ENCODE measurements at places on chromosomes 16 and 17.
A peak's percentile ranks its signal among the peaks of the same experiment; 100 is the strongest.

DNA sequence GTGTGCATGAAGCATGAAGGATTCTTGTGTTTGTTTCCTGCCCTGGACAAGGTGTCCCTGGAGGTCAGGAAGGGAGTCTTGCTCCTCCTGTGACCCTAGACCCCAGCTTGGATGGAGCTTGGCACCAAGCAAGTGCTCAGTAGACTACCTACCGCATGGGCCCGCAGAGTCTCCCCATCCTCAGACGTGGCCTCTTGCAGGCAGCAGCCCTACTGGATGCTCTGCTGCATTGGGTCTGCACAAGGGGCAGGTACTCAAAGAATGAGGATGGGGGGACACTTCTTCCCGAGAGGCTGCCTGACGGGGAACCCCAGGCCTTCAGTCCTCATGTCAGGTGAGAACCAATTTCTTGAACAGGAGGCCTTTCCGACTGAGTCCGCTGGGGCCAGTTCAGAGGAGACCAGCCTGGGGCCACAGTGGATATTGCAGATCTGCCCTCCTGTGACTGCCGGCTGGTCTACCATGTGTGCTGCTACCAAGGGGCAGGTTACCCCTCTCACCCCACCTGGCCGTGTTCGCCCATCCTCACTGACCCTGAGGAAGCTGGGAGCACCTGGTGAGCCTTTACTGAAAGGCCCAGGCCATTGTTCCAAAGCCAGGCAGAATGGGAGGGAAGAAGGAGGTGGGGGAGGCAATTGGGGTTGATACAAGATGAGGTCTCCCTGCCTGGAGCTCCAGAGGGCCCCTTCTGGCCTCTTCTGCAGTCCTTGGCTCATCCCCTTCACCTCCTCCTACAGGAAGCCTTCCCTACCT, 206.3 kb downstream of the RAB11FIP4 start:
- no peak for DNase-seq

DNA sequence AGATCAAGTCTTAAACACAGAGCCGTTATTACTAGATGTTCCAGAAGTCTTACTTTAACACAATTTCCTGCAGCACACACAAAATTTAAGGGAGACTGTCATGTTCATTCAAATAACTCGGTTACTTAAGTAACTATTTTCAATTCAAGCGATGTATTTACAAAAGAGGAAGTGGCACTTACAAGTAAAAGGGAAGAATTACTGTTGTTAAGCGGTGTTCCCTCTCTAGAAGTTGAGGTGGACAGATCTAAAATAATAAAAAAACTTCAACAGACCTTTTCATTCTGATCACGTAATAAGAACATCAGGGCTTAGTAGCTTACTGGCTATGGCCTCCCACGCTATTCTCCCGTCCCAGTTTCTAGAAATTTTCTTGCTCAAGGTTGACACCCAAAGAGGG, 26.2 kb upstream of the TXNDC11 start:
- DNase-seq = no peak

DNA sequence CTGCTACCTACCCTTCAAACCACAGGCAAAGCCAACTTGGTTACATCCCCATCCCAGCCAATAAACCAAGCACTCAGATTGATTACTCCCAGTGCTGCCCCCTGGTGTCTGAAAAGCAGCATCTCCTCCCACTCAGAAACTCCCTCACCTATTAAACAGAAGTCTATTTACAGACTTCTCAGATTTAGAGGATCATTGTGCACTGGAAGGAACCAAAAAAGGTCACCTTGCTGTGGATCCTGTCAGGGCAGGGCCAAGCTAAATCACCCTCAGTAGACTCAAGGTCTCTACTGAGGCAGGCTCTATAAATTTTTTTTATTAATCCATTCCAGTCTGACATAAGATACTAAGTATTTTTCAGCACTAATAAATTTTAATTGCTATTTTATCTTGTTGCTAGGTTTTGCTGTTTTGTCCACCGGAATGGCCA, 17.6 kb downstream of the HIGD1B start:
- peak; percentile 73 for DNase-seq

GRCh38 chr16:66588981-66589713, 9.9 kb downstream of the CMTM2 start:
- peak; percentile 38 for DNase-seq

GRCh38 chr17:39600288-39600996, 7.3 kb downstream of the NEUROD2 start:
- no peak for DNase-seq
